Fibroblast of the aortic adventitia (primary cell): ENCODE measurements at places on chromosomes 2 and 18.

DNA sequence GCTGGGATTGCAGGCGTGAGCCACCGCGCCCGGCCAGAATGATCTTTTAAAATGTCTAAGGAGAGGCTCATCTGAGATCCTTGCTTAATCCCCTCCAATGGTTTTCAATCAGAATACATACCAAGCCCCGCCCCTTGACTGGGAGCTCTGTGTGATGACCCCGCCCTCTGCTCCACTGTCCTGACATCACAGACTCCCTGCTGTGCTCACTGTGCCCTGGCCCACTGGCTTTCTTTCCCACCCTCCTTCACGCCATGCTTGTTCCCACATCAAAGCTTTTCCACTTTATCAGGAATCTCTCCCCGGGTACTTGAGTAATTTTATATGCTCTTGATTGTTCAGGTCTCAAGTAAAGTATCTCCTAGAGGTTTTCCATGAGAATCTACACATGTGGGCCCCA lies 762.3 kb upstream of the ID2 start:
- no peak for DNase-seq

DNA sequence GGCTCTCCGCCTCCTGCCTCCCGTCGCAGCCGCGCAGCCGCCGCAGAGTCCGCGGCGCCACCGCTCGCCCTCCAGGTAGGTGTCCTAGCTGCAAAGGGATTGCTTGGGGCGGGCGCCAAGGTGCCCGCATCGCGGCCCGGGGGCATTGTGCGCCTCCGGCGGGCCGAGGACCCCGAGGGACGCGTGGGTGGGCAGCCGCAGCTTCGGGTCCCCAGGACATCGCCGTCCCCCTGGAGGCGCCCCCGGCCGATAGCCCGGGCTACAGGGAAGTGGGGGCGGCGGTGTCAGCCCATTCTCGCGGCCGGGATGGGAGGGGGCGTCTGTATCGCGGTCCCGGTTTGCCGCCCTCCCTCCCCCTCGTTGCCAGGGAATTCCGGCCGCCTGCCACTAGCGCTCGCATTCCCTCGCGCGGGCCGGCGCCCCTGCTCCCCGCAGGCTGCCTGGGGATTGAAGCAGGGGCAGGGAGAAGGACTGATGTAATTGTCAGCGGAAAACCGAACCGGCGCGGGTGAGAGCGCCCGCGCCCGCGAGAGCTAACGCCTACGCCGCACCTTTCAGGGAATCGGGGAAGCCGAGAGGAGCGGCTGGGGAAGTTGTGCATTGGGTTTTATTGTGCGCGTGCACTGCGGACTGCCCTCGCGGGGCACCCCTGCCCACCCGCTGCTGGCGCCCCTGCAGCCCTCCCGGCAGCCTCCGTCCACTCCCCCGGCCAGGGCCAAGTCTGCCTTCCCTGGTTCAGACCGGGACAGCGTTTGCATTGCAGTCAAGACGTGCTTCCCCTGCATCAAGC lies 483 bp downstream of the OSBPL6 start:
- peak; percentile 48 for DNase-seq

DNA sequence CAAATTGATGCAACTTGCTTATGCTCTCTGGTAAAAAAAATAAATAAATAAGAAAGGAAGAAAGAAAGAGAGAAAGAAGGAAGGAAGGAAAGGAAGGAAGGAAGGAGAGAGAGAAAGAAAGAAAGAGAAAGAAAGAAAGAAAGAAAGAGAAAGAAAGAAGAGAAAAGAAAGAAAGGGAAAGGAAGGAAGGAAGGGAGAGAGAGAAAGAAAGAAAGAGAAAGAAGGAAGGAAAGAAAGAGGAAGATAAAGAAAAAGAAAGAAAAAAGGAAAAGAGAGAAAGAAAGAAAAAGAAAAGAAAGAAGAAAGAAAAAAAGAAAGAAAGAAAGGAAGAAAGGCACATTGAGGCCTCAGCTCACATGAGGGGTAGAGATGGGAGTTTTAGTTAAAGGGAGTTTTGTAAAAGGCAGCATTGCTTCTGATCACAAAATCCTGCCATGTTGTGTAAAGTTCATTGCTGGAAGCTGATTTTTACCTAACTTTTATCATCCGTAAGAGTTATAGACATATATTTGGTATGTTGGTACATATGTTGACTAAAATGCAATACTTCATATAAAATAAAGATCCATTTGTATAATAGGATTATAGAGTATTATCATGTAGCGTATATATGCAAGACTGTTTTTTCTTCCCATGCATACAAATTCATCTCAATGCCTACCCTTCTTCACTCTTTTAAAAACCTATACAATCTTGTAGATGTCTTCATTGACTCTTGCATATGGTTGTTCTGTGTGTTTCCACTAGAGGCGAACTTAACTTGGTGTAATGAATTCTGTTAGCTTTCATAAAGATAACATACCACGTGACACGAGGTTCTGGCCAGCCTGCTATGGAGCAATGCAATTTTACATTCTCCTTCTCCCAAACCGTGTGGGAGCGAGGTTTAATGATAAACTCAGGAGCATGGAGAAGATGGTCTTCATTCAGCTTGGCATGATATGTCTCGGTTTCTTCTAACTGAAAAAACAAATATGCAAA lies 32.8 kb downstream of the MYOM1 start:
- peak; percentile 28 for DNase-seq

DNA sequence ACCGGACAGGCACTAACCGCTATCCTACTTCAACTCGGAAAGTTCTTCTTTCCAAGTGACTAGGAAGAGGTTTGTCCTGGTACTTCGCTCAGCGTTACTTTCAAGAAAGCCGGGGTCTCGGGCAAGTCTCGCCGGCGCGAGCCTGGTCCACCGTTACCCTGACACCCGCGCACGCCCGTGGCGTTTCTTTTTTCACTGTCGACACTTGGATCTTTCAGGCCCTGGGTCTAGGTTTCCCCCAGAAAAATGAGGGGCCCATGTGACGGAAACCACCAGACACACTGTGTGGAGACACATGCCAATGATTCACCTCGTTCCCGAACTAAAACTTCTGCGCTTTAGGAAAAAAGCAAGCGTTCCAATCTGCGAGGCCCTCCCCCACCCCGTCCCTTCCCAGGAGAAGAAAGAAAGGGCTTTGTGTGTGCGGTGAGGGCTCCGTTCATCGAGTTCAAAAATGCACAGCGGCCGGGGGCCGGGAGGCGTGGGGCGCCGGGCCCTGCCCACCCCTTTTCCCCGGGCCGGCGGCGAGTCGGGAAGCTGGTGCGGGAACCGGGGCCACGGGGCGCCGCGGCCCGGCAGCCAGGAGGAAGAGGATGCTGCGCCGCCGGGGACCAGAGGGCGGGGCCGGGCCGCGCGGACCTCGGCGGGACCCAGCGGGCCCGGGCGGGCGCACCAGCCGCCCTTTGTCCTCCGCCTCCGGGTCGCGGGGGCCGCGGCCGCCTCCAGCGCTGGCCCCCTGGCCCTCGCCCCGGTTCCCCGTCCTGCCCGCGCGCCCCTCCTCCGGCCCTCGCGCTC lies 2.6 kb downstream of the ZNF521 start:
- DNase-seq: peak; percentile 56

DNA sequence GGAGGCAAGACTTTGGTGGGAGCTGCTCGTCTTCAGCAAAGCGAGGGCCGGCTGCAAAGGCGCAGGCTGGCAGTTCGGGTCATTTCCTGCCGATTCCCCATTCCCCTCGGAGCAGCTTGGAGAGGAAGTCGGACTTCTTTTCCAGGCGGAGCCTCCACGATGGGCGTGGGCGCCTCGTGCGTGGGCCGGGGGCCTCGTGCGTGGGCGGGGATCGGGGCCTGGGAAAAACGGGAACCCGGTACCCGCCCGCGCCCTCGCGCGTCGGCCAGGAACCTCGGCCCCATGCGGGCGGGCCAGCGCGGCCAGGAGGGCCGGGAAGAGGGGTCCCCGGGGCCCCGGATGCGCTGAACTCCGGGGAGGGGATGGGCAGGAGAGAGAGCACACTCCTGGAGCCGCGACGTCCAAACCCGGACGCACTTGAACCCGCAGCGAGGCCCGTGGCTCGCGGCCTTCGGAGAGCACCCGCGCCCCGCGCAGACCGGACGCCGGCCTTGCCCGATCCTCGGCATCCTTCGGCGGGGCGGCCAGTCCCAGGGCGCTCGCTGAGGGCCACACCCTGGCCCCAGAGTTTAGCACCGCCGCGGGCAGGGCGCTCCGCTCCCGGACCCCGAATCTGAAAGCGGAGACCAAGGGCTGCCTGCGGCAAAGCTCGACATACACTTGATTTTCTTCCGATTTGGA lies 368.4 kb downstream of the MTX2 start:
- DNase-seq: peak; percentile 16

DNA sequence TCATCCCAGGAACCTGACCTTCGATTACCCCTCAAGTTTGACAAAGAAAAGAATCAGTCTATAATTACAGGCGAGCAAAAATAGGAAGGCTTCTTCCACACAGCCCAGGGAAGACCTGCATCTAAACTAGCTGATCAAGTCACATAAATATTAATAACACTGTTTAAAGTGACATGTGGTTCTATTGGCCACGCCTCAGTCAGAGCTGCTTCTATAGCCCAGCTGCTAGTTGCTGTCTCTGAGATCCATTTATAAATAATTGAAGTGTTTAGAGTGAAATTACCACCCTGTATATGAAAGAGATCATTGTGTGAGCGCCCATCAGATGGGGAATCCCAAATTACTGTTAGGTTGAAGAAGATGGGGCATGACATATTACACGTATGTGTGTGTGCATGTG lies 426.0 kb downstream of the CDH2 start:
- no peak for DNase-seq

GRCh38 chr18:56545464-56545863 lies 92.9 kb downstream of the TXNL1 start:
- DNase-seq: no peak

GRCh38 chr2:13607139-13607538 lies 890.4 kb downstream of the TRIB2 start:
- DNase-seq: no peak

- no peak for DNase-seq
Observed at GRCh38 chr2:237074211-237074993, 11.3 kb upstream of the COPS8 start.

GRCh38 chr2:86015699-86016098 lies 90.0 kb downstream of the POLR1A start:
- DNase-seq: no peak

GRCh38 chr2:211982162-211982561 lies 556.4 kb downstream of the ERBB4 start:
- DNase-seq: peak; percentile 2

DNA sequence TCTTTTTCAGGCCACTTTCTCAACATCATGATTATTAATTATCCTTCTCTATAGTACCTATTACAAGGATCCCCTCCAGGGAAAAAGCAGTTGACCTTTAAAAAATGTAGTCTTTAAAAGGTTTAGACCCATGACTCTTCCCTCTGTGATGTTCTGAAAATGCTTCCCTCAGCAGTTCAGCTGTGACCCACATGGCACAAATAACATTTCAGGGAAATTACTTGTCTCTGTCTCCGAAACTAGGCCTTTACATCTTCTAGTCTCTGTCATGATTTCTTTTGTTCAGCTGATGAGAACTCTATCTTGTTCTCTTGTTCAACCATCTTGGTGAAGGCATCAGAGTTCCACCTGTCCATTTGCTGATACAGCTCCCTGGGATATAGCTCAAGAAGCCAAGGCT lies 28.3 kb downstream of the LGALSL start:
- no peak for DNase-seq

DNA sequence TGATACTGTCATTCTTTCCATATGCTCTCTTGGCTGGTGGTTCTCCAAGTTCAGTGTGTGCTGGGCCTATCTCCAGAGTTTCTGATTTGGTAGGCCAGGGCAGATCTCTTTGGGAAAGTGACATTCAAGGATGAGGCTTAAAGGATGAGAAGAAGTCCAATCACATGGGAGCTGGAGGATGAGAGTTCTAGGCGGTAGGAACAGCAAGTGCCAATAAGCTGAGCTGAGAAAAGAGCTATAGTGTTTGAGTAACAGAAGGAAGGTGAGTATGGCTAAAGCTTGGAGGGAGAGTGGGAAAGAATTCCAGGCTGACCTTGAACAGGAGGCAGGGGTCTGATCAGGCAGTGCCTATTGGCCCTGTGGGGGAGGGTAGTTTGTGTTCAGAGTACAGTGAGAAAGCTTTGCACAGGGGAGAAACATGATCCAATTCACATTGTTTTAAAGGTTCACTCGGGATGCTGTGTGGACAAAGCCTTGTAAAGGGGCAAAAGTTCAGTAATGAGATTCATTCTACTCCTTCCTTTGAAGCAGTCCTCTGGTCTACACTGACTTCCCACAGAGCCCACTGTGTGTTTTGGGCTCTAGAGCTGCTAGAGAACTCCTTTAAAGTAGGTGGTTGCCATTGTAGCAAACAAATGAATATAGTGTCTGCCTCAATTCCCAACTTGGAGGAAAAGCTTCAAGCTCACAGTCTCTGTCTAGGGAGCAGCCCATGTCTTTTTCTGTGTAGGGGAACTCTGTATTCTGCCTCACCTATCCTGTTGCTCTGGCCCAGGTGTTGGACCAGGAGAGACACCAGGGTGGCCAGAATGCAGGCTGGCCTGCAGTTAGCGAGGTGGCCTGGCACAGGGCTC lies 81.8 kb downstream of the FASTKD2 start:
- no peak for DNase-seq
